M059J (cell line): ENCODE measurements at places on chromosomes 16 and 17.

GRCh38 chr17:39648616-39649366 lies 11.8 kb downstream of the STARD3 start:
- no peak for DNase-seq

DNA sequence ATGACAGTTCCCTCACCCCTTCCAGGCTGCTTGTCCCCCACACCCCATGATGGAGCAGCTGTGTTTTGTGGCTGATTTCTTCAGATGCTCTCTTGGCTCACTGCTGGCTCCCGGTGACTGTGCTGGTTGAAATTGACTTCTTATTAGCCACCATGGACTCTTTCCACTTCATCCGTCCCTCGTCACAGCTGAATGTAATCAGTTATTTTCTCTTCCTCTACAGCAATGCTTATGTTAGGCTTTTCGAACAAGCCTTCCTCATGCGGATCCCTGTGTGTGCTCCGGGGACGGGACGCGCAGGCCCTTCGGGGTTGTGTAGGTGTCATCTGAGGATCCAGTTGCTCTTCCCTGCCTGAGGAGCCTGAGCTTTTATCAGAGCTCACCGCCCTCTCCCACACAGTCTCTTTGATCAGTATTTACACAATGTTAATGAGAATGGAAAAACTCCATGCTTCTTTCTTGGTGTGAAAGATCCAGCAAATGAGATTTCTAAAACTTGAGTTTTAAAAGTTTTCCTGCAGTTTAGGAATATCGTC lies 87.5 kb downstream of the RPTOR start:
- no peak for DNase-seq

- DNase-seq, result no peak
Observed at GRCh38 chr17:21674242-21674731, 18.0 kb upstream of the KCNJ18 start.

DNA sequence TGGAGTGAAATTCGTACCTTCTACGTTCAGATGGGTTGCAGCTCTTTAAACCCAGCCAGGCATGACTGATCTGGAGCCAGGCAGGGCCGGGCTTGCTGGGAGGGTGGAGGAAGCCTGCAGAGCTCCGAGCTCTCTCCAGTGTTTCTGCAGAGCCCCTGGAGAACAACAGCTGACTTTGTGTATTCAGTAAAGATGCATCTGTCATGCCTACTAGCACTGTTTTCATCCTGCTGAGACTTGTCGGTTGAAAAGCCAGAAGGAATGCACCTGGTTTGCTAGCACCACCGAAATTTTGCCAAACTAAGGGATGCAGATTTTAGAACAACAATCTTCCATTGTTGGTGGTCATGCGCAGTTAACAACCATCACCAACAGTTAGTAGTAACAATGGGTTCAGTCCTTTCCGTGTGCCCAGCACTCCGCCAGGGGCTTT lies 22.4 kb upstream of the SCNN1B start:
- DNase-seq, result no peak

DNA sequence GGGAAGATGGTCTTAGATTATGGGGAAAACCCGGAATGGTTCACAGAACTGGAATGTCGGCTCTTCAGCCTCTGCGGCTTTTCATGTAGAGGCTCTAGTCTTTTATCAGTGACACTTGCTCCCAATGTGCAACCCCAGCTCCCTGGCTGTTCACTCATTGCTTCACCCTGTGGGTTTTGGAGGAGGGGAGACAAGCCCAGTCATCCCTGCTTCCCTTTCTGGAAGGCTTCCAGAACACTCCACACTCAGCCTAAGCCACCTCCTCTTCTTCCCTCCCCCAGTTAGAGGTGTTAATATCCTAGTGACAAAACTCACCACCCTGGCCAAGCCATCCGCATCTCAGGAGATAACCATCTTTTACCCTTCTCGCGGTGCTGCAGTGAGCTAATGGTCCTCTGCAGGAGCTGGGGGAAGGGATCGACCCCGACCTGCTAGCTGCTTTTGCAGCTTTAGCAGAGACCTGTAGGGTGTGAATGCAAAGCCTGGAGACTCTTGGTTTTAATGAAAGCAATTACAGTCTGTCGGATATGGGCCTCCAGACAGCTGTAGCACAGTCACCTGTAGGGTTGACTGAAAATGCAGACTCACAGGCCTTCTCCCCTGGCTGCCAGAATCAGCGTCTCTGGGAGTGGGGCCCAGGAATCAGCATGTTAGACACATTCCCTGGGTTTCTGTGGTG lies 24.3 kb upstream of the LASP1NB start:
- DNase-seq, result peak; percentile 99

DNA sequence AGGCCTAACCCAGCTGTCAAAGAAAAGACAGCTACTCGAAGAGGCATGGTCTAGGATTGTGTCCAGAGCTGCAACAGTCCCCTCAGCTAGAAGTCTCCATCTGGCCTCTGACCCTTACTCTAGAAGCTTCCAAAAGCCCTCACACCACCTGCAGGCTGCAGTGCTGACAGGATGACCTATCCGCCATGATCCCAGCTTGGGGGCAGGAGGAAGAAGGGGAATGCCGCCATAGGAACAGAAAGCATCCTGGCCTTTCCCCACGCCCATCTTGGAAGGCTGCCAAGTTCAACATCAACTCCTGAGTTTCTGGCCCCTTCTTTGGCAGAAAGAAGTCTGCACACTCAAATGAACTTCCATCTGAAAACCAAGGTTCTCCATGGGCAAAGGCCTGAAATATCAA lies 3.1 kb upstream of the KRT36 start:
- DNase-seq, result peak; percentile 31

DNA sequence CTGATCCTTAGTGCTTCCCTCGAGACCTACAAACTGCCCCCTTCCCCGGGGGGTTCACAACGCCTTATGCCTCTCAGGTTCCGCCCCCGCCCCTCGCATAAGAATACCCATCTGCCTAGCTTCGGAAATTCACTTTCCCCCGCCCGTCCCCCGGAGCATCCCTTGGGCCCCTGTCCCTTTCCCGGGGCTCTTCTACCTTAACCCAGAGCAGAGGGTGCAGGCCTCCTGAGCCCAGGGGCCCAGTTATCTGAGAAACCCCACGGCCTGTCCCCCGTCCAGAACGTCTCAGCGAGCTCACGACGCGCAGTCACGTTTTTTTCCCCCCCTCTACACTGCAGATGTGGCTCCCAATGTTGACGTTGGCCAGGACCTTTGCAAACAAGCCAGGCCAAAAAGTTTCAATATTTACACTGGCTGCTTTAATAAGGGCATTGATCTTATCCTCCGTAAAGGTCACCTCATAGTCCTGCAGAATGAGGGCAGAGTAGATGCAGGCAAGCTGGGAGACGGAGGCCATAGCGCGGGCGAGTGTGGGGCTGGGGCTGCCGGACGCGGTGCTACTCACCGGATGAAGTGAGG lies 1.4 kb upstream of the NBR1 start:
- peak; percentile 3 for DNase-seq

DNA sequence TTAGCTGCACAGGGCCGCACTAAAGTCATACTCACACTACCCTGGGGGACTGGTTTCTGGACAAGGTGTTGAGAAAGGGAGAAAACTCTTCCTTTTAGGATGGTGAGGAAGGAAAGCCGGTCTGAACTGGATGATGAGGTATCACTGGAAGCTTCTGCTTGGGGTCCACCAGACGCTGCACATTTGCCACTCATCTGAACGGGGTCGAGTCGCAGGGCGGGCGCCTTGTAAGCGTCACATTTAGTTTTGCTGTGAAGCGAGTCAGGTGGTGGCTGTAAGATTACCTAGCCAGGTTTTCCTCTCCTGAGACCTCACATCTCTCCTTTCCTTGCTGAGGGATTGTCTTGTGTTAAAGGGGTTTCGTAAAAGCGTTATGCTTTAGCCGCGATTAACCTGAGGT lies 2.3 kb downstream of the JPT2 start:
- no peak for DNase-seq
